Left ventricle myocardium inferior (tissue), 1 donor: ENCODE measurements at places on chromosomes 1 and 21. TPM values are rescaled to one million over a fixed set of nuclear protein-coding genes. Genes with fewer than 3 reads are reported as not detected.

Gene ASH1L
- total RNA-seq = 38.7 TPM

Gene SEMA4A
- 1.0 TPM for total RNA-seq

Gene COL6A1
- 154 TPM for total RNA-seq

Gene CDC20
- total RNA-seq = 0.99 TPM

DNA sequence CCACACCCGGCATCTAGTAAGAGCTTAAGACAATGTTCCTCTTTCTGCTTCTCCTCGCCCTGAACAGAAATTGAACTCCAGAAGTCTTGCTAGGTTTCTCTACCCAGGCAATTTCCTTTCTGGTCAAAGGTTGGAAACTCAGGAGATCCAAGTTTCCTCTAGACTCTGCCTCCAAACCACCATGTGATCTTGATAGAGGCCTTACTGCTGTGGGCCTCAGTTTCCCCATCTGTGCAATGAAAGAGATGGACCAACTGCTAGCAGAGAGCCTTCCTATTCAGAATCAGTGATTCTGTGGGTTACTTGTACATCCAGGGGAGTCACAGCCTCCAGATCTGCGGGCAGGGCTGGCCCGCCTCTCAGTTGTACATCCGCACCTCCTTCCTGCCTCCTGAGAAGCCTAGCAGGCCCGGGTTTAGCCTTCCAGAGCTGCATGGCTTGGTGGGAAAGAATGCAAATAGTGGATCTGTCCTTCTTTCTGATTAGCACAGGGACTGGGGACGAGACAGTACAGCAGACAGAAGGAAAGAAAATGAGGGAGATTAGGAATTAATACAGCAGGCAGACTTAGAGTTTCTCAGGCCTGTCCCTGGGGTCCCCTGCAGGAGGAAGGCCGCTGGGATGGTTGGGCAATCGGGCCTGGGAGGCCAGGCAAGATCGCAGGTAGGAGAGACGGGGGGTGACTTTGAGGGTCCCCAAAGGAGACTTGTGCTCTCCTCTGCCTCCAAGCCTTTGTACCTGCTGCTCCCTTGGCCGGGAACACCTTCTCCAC lies 83.9 kb downstream of the PAX7 start:
- DNase-seq = no peak

DNA sequence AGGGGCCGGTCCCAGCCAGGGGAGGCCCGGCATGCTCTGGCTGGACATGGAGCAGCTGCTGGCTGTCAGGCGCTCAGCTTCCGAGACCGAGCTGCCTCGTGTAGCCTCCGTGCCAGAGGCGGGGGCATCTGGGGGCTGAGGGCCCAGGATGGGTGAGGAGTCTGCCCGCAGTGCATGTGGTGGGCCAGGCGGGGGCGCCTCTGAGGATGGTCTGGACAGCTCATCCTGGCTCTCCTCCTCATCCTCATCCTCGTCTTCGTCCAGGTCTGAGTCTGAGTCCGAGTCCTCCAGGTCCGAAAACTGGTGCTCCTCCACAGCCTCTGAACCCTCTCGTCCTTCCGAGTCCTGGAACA lies 28.9 kb upstream of the EDN2 start:
- DNase-seq = no peak

- no peak for DNase-seq
Observed at GRCh38 chr1:186481303-186481888, 20.5 kb upstream of the PDC start.

DNA sequence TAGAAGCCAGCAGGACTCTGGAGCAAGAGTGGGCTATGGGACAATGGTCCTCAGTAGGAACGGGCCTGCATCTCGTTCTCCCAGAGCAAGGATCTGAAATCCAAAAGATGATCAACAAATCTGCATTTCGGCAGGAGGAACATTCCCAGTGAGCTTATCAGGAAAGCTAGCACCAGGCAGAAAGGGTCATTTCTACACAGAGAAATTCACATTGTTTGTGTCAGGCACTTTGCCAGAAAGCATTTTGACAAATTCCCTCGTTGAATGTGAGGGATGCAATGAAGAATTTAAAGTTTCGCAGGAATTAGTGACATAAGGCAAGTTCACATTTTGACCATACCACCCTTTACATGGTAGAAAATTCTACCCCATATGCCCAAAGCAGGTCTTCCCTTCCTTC lies 31.6 kb upstream of the ETS2 start:
- no peak for DNase-seq

GRCh38 chr1:214493126-214493796 lies 58.1 kb downstream of the PTPN14 start:
- no peak for DNase-seq

- DNase-seq = no peak
Observed at GRCh38 chr1:86247597-86248279, 91.2 kb upstream of the COL24A1 start.

- DNase-seq = no peak
Observed at GRCh38 chr1:96365596-96366390, 355.8 kb upstream of the PTBP2 start.

GRCh38 chr1:38609166-38610025 lies 250.2 kb downstream of the RRAGC start:
- DNase-seq = no peak

DNA sequence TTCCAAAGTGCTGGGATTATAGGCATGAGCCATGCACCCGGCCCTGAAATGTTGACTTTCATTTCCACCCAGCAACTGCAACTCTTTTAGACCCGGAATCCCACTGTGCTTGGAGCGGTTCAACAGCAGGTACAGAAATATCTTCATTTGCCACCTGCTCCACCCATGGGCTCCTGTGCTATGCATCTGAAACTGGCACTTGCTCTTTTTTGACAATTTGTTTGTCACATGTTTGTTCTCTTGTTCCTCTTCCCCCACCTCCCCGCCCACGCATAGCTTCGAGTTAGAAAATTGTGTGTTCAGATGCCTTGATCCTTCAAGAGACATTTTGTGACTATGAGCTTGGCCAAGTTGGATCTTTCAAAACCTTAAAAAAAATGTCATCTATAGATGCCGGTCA lies 2.4 kb upstream of the IFNLR1 start:
- DNase-seq = no peak
